CD4-positive, alpha-beta T cell treated with Interferon alpha-2 for 1 hour (primary cell): ENCODE measurements at places on chromosomes 5 and 9.
A peak's percentile ranks its signal among the peaks of the same experiment; 100 is the strongest.

GRCh38 chr5:43771611-43772031 lies 168.6 kb downstream of the NNT start:
- no peak for DNase-seq

DNA sequence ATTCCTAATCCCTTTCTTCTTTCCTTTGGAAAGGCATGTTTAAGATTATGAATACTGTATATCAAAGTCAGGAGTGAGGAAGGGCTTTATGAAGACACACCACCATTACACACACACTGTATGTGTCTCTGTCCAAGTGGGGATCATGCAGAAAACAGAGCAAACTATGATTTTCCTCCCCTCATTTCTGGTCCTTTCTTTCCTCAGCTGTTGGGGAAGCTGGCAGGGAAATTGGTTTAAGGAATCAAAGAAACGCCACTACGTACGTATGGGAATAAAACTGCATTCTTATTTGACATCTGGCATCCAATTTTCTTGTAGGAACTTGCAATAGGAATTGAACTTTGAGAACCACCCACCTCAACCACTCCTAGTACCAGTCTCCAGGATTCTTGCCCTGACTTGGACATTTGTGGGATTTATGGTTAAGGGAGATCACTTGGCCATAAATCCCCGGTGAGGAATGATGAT lies 125.8 kb downstream of the PDE4D start:
- no peak for DNase-seq

- no peak for DNase-seq
Measured at GRCh38 chr9:21710548-21711191, 91.8 kb upstream of the MTAP start.

DNA sequence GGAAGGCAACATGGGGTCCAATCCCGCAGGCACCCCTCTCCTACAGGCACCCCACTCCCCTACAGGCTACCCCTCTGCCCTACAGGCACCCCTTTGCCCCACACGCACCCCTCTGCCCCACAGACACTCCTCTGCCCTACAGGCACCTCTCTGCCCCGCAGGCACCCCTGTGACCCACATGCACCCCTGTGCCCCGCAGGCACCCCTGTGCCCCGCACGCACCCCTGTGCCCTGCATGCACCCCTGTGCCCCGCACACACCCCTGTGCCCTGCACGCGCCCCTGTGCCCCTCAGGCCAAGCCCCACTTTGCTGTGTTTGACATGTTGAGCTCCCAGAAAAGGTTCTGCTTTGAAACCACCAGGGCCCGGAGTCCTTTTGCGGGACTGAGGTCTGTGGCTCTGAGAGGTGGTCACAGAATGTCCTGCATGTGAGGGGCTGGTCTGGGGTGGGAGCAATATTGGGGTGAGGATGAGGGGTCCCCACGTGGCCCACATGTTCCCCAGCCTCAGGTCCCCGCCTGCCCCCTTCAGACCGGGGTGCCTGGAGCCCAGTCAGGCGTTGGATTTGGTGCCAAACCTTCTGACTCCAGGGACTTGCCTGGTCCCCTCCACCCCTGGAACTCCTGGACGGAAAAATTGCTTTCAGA lies 616 bp upstream of the QRFP start:
- no peak for DNase-seq

DNA sequence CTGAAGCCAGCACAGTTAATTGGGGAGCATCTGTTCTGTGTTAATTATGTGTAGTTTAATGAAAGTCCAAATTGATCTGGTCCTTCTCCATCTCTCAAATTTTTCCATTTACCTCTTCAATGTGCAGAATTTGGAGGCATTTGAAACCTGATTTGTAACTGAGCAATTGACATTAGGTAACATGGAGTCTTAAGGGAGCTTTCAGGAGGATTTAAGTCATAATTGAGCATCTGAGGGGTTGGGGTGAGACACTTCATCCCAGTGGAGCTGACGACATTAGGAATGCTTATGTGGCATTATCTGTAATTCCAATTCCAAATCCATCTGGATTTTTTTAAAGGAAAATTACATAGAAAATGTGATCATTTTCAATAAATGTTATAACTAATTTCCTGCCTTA lies 1015.9 kb downstream of the TLE1 start:
- no peak for DNase-seq

- peak; percentile 31 for DNase-seq
Measured at GRCh38 chr9:37992924-37993349, 76.1 kb downstream of the SHB start.

DNA sequence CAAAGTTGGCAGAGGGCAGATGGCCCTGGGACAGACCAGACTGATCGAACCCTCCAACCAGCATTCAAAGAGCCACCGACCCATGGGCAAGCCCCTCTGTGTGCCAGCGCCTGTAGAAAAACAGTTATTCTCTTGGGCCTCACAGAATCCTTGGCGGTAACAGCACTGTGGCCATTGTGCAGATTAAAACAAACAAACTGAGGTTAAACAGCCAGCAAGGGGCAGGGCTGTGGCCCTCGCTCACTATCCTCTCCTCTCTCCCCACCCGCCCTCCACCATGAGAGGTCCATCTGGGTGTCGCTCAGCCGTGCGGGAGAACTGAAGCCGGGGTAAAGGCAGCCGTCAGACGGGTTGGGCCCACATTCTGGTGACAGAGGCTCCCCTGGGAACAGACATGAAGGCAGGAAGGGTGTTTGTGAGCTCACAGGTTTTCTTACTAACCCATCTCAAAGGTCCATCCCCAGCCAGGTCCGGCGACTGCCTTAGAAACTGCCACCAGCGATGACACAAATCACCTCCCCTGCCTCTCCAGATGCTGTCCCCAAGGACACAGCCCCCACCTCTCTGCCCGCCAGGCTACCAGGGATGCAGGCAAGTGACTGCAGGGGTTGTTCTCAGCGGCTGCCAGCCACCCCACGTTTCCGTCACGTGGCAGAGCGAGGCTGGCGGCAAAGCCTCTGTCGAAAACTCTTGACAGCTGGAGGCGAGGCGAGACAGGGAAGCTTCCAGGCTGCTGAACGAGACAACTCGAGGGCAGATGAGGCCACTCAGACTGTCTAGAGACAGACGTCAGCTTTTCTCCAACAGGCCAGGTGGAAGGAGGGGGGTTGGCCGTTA lies 75.8 kb upstream of the SARDH start:
- no peak for DNase-seq

- no peak for DNase-seq
Measured at GRCh38 chr5:142255831-142256230, 69.0 kb downstream of the SPRY4 start.

DNA sequence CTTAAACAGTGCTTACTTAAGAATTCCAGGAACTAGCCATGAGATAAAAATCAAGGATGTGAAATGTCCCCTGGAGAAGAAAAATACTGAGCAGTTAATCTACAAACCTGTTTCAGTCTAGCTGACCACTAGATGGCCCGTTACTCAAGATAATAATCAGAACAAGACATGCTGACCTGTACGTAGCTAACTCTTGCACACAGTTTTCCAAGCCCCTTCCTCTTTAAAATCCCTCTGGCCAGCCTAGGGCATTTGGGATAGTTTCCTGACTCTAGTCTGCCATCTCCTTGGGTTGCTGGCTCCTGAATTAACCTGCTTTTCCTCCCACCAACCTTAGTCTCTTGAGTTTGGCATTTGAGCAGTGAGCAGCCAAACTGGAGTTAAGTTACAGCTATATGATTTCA lies 59.2 kb upstream of the TRAF1 start:
- DNase-seq = no peak

DNA sequence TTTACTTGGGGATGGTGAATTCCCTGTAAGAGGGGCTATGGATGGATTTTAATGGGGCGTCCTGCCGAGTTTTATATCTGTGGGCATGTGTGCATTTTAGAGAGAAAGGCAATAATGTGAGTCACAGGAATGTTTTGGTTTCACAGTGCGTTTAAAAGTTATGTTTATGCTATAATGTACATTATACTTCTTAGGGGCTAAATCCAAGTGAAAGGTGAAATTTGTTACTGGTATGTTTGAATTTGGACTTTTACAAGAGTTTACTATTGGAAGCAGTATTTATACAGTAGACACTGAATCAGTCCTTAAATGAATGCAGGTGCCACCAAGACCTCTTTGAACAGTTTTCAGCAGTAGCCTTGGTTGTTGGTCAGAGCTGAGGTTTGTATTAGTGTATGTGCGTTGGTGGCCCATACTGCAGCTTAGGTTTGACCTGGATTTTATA lies 5.6 kb downstream of the JMY start:
- DNase-seq = no peak

DNA sequence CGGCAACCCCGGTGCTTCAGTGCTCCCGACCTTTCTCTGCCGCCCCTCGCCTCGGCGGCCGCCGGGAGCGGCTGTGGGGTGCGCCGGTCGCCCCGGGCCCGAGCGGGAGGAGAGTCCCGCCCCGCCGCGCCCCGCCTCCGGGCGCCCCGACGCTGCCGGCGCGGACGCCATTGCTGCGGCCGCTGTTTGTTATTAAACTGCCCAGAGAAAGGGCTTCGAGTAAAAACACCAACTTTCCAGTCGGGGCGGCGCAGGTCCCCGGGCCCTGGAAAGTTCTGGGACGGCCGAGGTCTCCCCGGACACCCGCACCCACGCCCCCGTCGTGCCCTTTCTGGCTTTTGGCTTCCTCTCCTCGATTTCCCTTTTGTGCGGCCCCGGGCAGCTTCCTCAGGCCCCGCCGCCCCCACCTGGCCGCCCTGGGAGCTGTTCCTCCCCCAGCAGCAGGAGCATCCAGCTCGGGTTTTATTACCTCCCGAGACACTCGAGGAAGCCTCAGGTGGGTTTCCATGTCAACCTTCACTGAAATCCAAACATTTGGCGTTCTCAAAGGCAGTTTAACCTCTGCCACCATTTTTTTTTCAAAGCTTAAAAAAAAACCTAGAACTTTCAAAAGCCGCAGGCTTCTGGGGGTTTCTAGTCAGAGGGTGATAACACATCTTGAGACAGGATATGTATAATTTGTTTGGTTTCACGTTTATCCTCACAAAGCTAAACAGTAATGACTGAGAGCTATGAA lies 334.4 kb downstream of the CWC27 start:
- DNase-seq = peak; percentile 67

DNA sequence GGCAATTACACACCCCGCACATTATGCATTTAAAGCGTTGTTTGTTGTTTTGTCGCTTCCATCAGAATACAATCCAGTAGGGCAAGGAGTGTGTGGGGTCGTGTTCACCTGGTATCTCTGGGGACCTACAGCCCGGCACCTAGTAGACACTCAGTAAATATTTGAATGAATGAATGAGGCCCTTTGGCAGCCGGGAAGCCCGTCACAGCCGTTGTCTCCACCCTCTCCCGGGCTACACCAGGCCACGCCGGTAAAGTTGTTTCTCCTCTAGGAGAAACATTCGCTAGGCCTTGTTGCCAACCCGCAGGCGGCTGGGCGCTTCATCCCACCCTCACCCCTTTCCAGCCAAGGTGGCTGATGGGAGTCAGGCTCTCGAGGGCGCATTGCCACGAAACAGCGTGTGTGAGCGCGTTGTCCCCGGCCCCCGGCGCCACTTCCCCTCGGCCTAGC lies 876 bp upstream of the JAK2 start:
- DNase-seq = no peak

GRCh38 chr9:98057138-98057799 lies 737 bp downstream of the NANS start:
- DNase-seq = no peak

GRCh38 chr5:36611520-36612274 lies 5.3 kb downstream of the SLC1A3 start:
- no peak for DNase-seq

- no peak for DNase-seq
Measured at GRCh38 chr9:107740088-107740980, 250.8 kb upstream of the KLF4 start.

DNA sequence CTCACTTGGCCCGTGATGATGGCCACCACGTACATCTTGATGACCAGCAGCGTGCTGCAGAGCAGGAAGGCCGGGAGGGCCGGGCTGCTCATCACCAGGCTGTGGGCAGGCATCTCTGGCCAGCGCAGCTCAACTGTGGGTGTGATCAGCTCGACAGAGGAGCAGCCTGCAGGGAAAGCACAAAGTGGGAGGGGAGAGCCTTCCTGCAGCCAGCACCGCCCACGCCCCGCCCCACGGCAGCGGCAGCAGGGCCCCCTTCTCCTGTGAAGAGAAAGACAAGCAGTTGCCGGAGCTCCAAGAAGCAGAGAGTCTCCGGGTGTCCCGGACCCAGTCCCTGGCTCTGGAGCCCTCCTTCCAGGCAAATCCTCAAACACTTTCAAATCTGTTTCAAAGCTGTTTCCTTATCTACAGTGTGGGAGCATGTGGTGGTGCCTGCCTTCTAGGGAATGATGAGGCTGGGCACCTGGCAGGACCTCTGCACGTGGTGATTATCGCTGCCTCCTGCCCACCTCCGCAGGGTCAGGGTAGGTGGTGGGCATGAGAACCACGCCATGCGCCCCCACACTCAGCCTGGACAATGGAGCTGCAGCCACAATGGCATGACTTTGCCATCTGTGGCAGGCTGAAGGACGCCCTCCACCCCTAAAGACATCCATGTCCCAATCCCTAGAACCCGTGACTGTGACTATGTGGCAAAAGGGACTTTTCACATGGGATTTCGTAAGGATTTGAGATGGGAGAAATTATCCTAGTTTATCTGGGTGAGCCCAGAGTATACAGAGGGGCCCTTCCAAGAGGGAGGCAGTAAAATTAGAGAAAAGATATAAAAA lies at the start of gene PTGES:
Gene PTGES, minus strand, starts transcription at position 143 of the 830 bp plus-strand sequence. Its CDS starts 30 bp downstream, at position 113.
- DNase-seq = peak; percentile 53

GRCh38 chr9:12785260-12785770 lies 10.5 kb downstream of the LURAP1L start:
- DNase-seq = no peak

DNA sequence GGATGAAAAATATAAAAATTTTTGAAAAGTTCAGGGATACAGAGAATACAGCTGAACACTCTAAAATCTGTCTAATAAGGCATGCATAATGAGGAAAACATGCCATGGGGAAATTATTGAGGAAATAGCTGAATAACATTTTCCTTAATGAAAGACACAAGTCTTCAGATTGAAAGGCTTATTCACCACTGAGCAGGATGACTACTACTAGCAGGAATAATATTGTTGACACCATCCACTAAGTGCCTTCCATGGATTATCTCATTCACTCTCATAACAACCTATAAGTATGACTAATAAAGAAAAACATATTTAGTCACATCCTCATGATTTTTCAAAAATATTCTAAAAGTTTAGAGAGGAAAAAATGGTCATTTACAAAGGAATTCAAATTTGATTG lies 96.7 kb upstream of the FER start:
- DNase-seq = no peak

DNA sequence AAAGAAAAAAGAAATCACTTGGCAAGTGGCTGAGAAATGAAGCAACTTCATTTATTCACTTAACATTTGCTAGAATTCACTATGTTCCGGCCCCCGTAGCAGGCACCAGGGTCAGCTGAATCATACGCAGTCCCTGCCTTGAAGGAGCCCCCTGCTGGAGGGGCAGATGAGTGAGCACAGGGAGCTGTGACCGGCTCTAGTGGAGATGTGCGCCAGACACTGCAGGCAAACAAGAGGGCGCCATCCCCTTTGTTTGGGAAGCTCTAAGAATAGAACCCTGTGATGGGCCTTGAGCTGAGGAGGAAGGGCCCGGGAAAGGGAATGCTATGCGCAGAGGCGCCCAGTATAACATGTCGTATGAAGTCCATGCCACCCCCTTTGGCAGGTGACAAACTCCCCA lies 20.2 kb upstream of the RPL26L1 start:
- no peak for DNase-seq

- DNase-seq = no peak
Measured at GRCh38 chr5:38497946-38498345, 58.5 kb downstream of the LIFR start.

GRCh38 chr5:22044229-22044628 lies 808.9 kb downstream of the CDH12 start:
- DNase-seq = no peak

- DNase-seq = no peak
Measured at GRCh38 chr5:59190746-59191145, 607.9 kb downstream of the RAB3C start.
